ENCODE measurements at places on chromosomes 12 and 14.

DNA sequence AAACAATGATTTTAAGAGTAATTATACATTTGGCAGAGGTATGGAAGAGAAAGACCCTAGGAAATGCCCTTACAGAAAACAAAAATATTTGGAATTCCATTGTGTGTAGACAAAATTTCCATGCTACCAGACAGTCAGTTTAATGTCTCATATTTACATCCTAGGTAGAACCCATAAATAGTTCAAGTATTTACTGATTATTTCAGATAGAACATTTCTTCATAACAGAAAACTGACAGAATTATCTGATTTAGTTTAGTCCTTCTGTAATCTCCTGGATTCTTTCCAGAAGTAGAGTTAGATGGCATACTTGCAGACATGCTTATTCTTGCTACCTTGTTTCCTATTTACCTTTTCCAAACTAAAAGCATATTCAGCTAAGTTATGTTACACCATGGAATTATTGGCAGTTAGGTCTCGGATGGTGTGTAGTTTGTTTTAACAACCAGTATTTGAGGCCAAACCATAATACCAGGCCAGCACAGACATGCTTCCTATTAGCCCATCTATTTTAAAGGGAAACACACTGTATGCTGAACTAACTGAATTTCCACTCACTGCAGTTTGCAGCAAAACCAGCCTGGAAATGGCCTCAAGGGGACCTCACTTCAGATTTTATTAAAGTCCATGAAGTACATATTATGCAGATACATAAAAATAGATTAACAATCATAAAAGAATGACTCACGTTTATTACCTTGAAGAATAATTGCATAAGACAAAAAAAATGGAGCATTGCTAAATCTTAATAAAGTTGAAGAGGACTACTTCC is 126.6 kb upstream of the LRIG3 start:
- no peak for DNase-seq

DNA sequence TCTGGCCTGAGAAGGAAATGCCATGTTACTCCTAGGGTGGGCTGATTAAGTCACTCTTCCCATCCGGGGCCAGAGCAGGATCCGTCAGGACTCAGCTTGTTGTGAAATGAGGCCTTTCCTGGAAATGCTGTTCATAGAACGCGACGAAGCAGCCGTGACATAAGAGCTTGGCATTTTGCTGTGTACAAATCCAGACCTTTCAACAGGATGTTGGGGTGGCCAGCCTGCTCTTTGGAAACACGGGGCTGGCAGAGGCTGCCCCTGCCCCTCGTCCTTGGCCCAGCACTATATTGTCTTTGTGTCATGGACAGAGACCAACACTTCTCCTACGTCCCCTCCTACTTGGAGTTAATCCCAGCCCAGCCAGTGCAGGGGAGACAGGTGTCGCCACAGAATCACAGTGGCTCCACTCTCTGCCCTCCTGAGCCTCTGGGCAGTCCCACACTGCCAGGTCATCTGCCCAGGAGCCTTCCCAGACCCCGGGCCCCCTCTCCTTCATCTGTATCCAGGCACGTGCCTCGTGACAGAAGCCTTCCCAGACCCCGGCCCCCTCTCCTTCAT is 18.6 kb upstream of the EIF5 start:
- no peak for DNase-seq

- DNase-seq, result no peak
Measured at GRCh38 chr14:85037411-85037810, 492.5 kb upstream of the FLRT2 start.

- no peak for DNase-seq
Measured at GRCh38 chr12:124538194-124539082, 29.0 kb downstream of the NCOR2 start.

DNA sequence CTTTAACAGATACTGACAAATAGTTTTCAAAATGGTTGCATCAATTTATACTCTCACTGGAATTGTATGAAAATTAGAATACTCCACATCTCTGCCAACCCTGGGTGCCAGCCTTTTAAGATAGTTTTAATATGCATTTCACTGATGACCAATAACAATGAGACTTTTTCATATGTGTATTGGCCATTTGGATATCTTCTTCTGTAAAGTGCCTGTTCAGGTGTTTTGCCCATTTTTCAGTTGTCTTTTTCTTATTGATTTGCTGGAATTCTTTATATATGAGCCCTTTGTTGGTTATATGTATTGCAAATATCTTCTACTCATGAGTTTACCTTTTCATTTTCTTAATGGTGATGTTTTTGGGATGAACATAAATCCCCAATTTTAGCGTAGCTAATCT is 16.7 kb upstream of the RNU6-7 start:
- no peak for DNase-seq
